ENCODE measurements at places on chromosomes 2 and 18.

DNA sequence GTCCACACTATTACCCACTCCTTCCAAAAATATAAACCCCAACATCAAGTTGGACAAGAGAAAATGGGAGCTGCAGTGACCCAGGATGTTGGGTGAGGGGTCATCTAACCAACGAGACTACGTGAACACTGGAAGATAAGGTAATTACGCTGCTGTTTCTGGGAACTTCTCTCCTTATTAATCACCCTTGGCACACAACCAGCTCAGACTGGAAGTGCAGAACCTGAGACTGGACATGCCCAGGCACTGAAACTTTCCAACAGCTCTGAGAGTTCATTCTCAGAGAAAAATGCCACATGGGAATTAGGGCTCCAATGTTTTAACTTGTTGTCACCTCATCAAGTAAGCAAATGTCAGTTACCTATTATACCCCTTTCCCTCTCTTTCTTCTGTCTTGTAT is 135.3 kb downstream of the CCDC148 start:
- DNase-seq: no peak

- no peak for DNase-seq
Measured at GRCh38 chr2:238883421-238883901, 35.6 kb downstream of the TWIST2 start.

GRCh38 chr18:3401669-3402620 is 48.0 kb upstream of the TGIF1 start:
- no peak for DNase-seq

DNA sequence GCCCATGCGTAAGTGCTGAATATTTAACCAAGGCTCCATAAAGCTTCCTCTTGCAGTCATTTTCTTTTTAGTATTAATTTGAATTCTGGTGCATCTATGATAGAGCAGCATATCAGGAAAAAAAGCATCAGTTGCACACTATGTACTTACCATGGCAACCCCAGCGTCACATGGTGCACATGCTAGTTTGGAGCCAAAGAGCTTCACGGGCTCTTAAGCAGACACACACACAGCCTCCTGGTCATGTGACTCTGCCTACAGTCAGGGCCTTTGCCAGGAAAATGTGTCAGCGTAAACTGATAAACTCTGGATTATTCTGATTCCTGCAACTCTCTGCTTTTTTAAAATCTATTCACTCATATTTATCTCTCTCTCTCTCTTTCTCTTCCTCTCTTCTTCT is 30.2 kb downstream of the NYAP2 start:
- DNase-seq: no peak

DNA sequence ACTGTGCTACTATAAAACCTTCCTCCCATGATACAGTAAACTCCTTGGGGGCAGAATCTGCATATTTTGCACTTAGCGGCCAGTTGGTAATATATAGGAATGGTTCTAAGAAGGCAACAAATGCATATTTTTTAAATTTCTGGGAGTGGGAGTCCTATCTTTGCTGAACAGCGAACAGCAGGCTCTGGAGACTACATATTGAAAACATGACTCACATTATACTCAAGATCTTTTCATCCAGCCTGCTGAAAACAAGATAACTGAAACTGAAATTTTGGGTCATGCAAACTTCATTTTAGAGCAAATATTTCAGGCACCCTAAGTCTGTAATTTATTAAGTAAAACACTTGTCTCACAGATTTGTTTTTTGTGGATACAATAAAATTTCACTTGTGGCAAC is 122.2 kb downstream of the SATB2 start:
- no peak for DNase-seq

GRCh38 chr2:218615868-218616315 is 8.2 kb downstream of the PLCD4 start:
- no peak for DNase-seq

DNA sequence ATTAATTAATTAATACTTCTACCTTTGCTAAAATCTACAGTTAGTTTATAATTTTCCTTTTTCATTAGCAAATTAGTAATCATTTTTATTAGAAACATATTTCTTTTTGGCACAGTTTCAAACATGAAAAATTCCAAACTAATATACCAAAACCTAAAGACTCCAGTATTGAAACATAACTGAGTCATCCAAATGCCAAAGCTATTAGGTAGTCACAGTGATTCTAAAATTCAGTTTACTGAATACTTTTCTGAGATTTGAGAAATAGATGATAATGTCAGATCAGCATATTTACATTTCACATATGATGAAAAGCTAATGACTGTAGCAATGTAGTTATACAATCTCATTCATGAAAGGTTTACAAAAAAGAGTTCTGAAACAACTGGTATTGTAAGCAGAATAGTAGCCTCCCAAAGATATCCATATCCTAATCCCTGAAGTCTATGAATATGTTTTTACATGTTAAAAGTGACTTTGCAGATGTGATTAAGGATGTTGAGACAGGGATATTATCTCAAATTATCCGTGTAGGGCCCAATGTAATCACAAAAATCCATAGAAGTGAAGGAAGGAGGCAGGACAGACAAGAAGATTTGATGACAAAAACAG is 680.2 kb upstream of the CHAC2 start:
- no peak for DNase-seq

- peak; percentile 62 for DNase-seq
Measured at GRCh38 chr18:47799376-47799775, 131.1 kb downstream of the SMAD2 start.

GRCh38 chr2:177315364-177315763 is 50.8 kb upstream of the NFE2L2 start:
- no peak for DNase-seq

DNA sequence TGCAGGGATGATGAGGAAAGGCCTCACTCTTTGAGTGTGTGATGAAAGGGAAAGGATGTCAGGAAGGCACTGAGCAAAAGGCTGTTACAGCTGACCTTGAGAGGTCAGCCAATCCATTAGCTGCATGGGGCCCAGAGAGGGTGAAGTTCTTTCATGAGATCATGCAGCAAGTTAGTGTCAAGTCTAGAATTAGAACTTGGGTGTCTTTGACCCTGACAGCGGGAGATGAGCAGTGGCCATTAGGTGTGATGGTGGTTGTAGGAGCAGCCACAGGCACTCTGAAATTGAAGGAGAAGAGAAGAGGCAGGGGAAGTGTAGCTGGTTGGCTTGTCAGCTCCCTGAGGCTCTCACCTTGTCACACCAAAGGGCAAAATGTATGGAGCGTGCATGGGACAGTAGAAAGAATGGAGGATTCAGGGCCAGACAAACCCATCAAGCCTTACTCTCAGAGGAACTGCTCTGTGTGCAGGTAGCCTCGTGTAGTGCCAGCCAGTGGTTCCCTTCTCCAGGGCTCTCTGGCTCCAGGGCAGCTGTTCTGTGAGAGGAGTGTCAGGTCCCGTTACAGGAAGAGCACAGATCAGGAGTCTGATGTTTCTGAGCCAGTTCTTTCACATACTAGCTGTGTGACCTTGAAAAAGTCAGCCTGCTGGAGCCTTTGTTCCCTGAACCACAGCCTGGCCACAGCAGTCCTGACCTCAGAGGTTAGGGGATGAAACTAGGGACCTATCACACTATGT is 35.9 kb downstream of the MAP4K4 start:
- DNase-seq: peak; percentile 39

- DNase-seq: no peak
Measured at GRCh38 chr2:230267059-230267458, 41.5 kb downstream of the SP140 start.

DNA sequence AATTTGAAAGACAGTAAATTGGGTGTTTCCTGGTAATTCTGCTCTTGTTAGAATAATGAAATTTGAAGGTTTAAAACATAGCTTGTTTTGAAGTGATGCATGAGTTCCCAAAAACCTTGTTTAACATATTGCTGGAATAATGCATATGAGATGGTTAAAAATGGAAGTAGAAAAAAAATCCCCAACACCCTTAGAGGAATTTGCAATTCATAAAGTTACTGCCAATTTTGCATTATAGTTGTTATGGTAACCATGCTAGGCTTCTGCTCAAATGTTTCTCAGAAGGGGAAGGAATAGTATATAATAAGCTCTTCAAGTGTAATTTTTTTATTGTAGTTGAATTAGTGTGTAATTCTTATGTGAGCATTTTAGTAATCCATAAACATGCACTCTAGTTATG is 49.1 kb downstream of the FASTKD2 start:
- DNase-seq: no peak

- DNase-seq: no peak
Measured at GRCh38 chr2:142841788-142842187, 35.7 kb upstream of the KYNU start.

DNA sequence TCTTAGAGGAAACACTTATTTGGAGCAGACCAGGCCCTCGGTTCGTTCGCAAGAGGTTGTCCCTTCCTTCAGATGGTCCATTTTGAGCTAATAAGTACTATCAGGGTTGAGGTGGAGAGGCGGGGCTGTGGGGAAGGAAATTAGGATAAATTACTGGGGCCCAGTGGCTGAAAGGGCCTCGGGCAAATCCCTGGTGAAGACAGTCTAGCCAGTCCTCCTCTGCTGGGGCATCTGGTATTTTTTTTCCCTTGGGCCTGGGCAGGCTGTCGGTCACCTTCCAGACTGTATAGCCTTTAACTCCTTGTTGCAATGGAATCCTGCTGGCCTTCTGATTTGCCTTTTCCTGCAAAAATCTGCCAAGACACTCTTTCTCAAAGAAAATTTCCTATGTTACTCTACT is 1.7 kb upstream of the MYO3B start:
- DNase-seq: no peak

DNA sequence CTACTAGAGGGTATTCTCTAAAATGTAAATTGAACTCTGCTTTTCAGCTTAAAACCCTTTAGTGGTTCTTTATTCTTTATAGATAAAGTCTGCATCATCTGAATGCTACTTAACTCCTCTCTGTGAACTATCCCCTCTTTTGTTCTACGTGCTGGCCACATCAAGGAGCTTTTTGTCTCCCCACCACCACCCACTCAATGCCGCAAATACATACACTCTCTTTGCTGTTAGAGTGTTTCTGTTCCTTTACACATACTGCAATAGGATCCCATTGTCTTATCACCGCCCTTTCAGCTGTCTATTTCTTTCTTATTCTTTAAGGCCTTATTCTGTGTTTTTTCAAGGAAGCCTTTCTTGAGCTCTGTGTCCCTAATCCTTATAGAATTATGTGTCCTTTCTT is 83.3 kb downstream of the EML4 start:
- no peak for DNase-seq

DNA sequence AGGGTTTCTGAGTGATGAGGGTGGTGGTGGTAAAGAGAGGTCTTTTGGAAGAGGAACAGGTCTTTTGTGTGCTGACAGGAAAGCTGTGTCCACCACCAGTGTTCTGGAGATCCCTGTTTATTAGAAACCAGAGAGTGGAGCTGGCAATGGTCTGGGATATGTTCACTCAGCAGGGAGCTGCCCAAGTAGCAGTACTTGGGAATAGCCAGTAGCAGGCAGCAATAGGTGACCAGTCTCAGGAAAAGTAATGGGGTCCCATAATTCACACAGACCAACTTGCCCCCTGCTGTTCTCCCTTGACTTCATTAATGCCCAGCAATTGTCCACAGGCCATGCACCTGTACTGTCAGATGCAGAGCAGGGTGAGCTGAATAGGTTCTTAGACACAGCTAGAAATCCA is 1.8 kb downstream of the TSPYL6 start:
- DNase-seq: no peak

DNA sequence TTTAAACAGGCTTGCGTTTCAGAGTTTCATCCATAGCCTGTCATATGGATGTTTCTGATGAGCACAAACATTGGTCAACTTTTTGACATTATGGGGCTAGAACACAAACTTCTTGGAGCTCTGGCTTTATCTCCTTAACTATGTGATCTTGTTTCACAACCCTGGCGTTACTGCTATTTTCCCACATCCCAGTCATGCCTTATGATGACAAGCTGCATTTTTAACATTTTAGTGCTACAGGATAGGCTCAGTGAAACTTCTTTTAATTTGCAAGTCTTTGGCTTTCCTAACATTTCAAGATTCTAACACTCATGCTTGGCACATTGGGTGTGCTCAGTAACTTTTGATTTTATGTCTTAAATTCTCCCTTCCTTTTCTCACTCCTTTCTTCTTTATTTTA is 21.0 kb upstream of the PDE1A start:
- no peak for DNase-seq

DNA sequence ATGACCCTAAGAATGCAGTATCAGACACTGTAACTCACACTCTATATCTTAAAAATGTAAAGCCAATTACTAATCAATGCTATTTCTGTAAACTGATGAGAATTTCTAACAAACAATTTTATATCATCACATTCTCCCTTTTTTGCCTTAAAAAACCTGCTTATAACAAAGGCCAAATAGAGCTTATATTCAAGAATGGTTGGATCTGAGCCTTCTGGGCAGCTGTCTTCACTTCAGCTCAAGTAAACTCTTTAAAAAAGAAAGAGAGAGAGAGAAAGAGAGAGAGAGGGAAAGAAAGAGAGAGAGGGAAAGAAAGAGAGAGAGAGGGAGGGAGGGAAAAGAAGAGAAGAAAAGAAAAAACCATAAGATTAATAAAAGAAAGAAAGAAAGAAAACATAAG is 231.8 kb downstream of the KCNE4 start:
- DNase-seq: no peak

DNA sequence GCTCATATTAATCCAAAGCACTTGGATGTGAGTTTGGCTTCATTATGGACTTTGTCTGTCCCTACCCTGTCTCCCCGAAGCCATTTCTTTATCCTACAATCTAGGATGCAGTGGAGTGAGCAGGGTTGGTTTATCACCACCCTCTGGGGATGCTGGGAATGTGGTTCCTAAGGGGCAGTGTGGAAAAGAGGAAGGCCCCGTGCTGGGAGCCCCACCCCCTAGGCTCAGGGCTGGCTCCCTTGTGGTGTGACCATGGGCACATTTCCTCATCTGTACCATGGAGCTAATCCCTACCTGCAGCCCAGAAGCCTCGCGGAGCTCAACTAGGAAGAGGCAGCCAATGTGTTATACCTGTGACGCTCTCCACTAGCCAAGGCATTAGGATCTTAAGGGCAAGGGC is 92.5 kb downstream of the TGOLN2 start:
- no peak for DNase-seq

- no peak for DNase-seq
Measured at GRCh38 chr2:152421521-152422370, 86.8 kb downstream of the FMNL2 start.

DNA sequence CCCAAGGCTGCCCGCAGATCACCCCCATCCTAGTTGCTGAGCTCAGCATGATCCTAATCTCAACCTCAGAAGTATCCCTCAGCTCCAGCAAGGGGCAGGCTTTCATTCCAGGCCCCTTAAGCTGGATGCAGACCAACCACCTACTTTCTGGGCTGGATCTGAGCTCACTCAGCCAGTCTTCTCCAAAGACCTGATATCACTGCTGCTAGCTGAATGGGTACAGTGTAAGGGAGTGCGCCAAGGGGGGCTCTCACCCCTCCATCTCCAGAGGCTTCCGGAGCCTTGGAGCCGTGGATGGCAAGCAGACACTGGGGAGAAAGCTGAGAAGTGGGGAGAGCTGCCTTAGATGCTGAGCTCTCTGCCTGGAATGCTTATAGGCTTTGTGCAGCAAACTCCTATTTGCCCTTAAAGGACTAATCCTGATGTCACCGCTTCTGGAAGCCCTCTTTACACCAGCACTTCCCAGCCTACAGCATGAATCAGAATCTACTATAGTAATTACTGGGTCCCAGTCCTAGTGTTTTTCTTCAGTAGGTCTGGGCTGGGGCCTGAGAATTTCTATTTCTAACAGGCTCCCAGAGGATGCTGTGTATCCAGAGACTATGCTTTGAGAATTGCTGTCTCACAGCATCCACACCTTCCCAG is 31.0 kb downstream of the GYPC start:
- no peak for DNase-seq
